Frontal cortex (tissue), 4 donors: ENCODE measurements at places on chromosomes 3 and 15. TPM values are rescaled to one million over a fixed set of nuclear protein-coding genes. Genes with fewer than 3 reads are reported as not detected.
A peak's percentile ranks its signal among the peaks of the same experiment; 100 is the strongest.

GRCh38 chr3:129278966-129279906 is 566 bp downstream of the HMCES start:
- DNase-seq = peak; percentile 16

GRCh38 chr3:159892801-159893200 is 95.8 kb upstream of the IL12A start:
- DNase-seq = no peak

GRCh38 chr3:31648286-31648968 is 115.7 kb downstream of the STT3B start:
- DNase-seq = no peak

- no peak for DNase-seq
Observed at GRCh38 chr15:35019404-35020327, 31.6 kb upstream of the ZNF770 start.

DNA sequence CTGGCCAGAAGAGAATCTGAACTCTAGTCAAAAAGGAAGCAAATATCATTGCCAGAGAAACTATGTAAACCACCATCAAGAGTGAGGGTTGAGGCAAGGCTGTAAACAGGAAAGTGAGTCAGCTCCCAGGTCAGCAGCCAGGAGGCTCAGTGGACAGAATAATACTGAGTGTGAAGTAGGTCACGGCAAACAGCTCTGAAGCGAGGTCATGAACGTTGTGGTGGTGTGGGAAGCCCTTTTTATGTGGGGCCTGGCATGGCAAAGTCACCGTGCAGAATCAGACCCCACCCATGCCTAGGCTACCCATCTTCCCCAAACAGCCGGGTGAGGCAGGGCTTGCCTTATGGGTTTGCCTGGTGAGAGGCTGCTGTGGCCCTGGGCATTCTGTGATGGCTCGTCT is 43.9 kb downstream of the THBS1 start:
- no peak for DNase-seq

GRCh38 chr3:39106281-39106811 is 1.1 kb downstream of the GORASP1 start:
- no peak for DNase-seq

- DNase-seq = no peak
Observed at GRCh38 chr3:160192310-160193029, 32.8 kb upstream of the C3orf80 start.

DNA sequence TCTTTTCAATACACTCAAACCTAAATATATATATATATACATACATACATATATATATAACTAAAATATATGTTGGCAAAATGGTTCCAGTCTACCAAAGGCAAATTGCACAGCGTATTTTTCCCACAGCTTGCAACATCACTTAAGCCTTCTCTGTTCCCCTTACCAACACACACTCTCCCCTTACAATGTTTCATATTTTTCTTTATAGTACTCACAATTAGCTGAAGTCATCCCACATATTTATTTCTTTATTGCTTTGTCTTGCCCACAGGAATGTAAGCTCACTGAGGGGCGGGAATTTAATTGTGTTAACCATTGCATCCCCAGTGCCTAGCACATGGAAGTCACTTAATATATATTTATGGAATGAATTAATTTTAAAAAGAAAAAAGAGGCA is 288.3 kb downstream of the ULK4 start:
- no peak for DNase-seq

DNA sequence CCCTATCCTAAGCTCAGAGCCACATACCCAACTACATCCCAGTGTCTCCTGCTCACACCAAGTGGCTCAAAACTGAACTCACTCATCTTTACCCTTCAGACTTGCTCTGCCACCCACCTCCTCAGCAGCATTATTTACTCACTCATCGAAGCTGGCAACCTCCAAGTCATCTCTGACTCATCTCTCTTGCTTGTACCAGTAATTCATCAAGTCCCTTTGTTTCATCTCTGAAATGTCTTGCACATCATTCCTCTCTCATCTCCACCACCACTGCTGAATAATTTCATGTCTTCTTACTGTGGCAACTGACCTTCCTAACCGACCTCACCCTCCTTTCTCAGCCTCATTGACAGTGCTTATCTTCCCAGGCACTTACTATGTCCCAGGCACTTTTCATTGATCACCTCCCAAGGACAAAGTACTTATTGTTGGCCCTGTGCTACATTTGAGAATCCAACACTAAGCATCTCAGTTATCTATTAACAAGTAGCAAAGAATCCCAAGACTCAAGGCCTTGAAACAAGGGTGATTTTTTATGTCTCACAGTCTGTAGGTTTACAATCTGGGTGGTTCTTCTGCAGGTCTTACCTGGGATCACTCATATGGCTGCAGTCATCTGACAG is 82.0 kb downstream of the MRPL46 start:
- no peak for DNase-seq

DNA sequence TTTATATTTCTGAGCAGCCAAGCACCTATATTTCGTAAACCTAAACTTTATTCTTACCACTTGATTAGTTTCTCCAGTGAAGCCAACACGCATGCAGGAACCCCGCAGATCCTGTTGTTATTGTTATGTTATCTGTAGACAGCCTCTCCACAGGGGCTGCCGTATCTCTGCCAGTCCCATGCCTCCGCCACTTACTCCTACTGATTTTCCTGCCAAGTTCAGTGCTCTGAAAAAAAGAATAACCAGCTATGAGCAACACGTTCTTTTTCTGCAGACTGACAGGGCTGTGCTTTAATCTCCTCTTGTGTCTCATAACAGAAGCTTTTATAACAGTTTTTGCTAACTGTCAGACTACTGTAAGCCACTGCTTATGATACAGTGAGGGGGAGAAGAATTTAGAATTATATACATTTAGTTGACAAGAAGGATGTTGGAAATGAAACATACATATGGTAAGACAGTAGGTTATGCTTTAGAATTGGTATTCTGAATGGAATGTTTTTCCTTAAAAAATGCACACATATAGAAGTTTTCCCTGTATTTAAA is 347.4 kb downstream of the SI start:
- no peak for DNase-seq

DNA sequence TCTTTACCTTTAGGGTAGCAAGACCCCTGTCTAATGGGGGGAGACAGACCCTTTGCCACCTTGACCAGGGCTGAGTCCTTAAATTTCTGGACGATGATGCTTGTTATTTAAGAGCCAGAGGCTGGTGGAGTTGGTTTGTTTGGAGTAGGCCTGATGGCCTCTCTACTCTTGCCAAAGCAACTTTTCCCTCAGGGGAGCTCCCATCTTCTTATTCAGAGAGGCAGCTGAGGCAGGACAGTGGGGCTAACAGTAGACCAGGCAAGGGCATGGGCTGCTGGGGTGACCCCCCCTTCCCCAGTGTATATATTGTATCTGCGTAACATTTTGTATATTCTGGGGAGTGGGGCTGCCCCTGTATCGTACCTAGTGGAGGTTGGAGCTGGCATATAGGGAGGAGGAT is 10.3 kb downstream of the RPS17 start:
- DNase-seq = no peak

GRCh38 chr3:107904536-107905066 is 186.2 kb downstream of the CD47 start:
- DNase-seq = no peak

DNA sequence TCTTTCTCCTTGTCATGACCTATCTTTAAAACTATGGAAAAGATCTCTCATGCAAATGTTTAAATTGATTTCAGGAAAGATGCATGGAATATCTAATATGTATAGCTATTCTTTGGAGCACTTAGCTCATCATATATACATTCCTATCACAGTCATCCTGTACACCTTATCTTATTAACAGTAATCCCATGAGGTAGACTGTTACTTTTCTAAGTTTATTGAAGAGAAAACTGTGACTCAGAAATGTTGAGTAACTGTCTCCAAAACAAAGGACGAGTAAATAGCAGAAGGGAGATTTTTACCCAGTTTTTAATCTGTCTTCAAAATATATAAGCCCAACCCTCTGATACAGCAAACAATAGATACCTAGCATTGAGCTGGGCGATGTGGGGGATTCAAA is 308.3 kb downstream of the GAP43 start:
- no peak for DNase-seq

GRCh38 chr15:76669521-76670207 is 235.5 kb downstream of the SCAPER start:
- DNase-seq = no peak

DNA sequence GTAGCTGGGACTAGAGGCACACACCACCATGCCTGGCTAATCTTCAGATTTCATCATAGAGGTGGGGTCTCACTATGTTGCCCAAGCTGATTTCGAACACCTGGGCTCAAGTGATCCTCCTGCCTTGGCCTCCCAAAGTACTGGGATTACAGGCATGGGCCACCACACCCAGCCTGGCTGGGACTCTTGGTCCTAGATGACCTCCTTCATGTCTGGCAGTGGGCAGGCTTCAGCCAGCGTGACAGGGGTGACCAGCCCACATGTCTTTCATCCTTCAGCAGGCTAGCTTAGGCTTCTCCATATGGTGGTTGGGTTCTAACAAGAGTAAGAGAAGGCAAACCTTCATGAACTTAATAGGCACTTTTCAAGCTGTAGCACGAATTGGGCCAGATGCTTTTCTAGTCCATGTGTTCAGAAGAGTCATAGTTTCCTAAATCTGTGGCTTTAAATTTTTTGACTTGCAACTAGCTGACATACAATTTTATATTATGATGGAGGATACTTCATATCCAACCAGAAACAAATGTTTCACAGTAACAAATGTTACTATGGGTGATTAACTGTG is 7.6 kb downstream of the GPD1L start:
- DNase-seq = no peak

GRCh38 chr3:114745322-114746240 is 401.5 kb downstream of the ZBTB20 start:
- DNase-seq = no peak

GRCh38 chr15:92772626-92773244 is 117.2 kb upstream of the FAM174B start:
- no peak for DNase-seq

DNA sequence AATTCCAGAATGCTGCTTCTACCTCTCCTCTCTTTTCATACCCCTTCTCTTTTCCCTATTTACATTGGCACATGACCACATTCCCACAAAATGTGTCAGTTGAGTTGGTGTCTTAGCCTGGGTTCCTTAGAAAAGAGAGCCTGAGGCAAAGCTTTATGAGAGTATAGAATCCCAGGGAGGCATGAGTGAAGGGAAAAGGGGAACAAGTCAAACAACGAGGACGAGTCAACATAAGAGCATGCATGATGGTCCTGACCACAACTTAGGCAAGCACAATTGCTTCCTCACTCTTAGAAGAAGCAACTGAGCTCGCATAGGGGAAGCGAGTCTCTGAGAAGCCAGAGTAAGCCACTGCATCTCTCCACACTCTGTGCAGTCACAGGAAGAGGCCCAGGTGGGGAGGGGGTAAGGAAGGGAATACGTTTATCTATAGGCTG is 15.4 kb upstream of the ZNF774 start:
- no peak for DNase-seq

- DNase-seq = no peak
Observed at GRCh38 chr3:72465853-72466252, 382.4 kb downstream of the SHQ1 start.

- DNase-seq = no peak
Observed at GRCh38 chr15:89888214-89888804, 5.5 kb downstream of the AP3S2 start.

GRCh38 chr3:105497386-105497785 is 130.7 kb downstream of the ALCAM start:
- no peak for DNase-seq

GRCh38 chr3:193714523-193715137 is 121.6 kb downstream of the OPA1 start:
- no peak for DNase-seq

GRCh38 chr3:155640098-155640497 is 104.8 kb downstream of the PLCH1 start:
- no peak for DNase-seq

- DNase-seq = no peak
Observed at GRCh38 chr15:91214675-91215590, 114.9 kb downstream of the SV2B start.

- DNase-seq = no peak
Observed at GRCh38 chr15:89521605-89522004, 25.2 kb upstream of the RHCG start.

- no peak for DNase-seq
Observed at GRCh38 chr3:183845608-183846288, 20.4 kb upstream of the MAP6D1 start.

DNA sequence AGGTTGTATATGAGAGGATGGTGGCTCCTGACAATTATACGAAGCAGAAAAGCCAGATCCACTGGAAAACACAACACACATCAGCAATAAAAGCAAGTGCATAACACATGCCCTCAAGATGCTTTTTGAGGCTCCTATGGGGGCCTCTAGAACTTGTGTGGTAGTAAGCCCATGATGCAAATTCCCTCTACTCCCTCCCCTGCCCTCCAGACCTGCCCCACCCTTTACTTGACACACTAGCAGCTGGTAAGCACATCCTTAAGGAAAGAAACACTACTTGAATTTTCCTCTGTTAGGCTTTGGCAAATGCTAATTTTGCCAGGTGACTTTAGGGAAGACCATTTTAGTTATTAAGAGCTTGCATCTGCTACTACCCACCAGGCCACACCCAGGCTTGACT is 29.2 kb downstream of the USP4 start:
- no peak for DNase-seq

Gene ATP8B4
- 6.9 TPM for total RNA-seq

Gene PLSCR2
- total RNA-seq = not detected

Gene SPSB4
- 4.1 TPM for total RNA-seq

Gene RARB
- 28.5 TPM for total RNA-seq

Gene GABRR3
- total RNA-seq = not detected

Gene GRM2
- total RNA-seq = 6.5 TPM

Gene IL5RA
- under 0.01 TPM for total RNA-seq

Gene CFAP91
- 7.7 TPM for total RNA-seq

Gene CCR8
- total RNA-seq = not detected

Gene CAPN3
- 2.0 TPM for total RNA-seq

Gene GOLGA6L10
- 2.0 TPM for total RNA-seq

Gene ZIC1
- 20.0 TPM for total RNA-seq

Gene APOD
- total RNA-seq = 2.9 TPM

Gene ENTPD3
- 3.3 TPM for total RNA-seq

Gene C3orf70
- total RNA-seq = 30.6 TPM

Gene ABHD6
- 22.4 TPM for total RNA-seq

Gene NFKBIZ
- 2.4 TPM for total RNA-seq
